Activated naive CD4-positive, alpha-beta T cell (primary cell): ENCODE measurements at places on chromosomes 7 and 10.

GRCh38 chr7:149196705-149197171 is 1.4 kb downstream of the ZNF282 start:
- DNase-seq: no peak

DNA sequence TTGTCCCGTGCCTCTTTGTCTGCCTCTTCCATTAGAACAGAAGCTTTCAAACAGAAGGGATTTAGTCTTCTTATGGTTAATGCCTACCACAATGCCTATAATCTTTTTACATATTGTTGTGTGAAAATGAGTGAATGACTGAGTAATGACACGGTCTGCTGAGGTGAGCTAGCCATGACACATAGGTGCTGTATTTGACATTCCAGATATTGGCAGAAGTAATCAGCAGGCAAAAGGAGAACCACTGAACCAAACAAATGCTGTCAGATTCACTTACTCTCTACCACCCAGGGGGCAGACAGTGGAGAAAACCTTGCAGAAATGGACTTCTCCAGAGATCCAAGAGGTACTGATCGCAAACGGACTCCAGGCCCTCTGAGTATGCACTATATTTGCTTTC is 377.2 kb upstream of the VWC2 start:
- DNase-seq: no peak

DNA sequence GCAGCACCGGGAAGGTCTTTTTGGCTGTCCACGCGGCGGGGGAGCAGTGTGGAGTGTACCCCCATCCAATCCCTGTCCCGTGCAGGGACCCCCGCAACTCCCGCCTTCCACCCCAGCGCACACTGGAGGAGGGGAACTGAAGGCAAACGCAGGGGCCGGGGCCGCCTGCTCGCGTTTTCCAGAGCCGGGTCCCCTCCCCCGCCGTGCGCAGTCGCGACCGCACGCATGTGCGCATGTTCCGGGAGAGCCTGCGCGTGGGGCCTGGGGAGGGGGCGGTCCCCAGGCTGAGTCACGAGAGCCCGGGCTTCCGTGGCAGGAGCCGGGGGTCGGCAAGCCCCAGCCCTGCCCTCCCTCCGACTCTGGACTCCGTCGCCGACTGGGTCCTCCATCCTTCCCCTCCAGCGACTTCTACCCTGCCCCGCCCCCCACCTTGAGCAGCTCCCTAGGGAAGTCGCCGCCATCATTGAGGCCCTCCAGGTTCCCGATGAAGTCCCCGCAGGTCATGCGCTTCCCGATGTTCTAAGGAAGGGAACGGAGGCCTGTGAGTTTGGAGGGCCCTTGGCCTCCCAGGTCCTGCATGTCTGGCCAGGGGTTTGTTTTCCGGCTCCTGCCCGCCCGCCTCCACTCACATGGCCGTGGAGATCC is 8.0 kb downstream of the PSD start:
- no peak for DNase-seq

- DNase-seq: no peak
These were observed 6.0 kb downstream of the TAS2R40 start for GRCh38 chr7:143227806-143228205.

- no peak for DNase-seq
These were observed 213.7 kb upstream of the MGMT start for GRCh38 chr10:129253161-129253864.

GRCh38 chr10:86340176-86340990 is 26.2 kb downstream of the GRID1 start:
- DNase-seq: no peak

- no peak for DNase-seq
These were observed 687.3 kb upstream of the CELF2 start for GRCh38 chr10:10330418-10330817.

GRCh38 chr10:109887243-109887642 is 36.1 kb downstream of the XPNPEP1 start:
- no peak for DNase-seq

GRCh38 chr7:117986645-117987269 is 113.5 kb upstream of the CTTNBP2 start:
- DNase-seq: no peak

- no peak for DNase-seq
These were observed 8.0 kb upstream of the MBL2 start for GRCh38 chr10:52780391-52781155.

- no peak for DNase-seq
These were observed 901 bp upstream of the CCNY start for GRCh38 chr10:35335133-35336083.

DNA sequence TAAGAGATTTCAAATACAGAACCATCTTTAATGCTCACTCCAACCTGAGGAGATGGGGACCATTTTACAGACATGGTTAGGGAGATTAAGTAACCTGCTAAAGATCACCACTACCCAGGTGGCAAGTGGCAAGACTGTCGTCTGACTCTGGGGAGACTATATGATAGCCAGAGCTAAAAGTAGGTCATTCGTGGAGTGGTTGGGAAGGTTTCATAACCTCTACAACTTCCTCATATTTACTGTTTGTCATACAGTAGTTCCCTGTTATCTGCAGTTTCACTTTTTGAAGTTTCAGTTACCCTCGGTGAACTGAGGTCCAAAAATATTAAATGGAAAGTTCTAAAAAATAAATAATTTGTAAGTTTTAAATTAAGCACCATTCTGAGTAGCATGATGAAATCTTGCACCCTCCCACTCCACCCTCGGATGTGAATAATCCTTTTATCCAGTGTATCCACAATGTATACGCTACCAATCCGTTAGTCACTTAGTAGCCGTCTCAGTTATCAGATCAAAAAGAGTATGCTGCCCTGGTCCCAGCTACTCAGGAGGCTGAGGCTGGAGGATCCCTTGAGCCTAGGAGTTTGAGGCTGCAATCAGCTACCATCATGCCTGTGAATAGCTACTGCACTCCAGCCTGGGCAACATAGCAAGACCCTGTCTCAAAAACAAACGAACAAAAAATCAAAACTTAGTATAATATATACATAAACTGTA is 14.9 kb upstream of the LGI1 start:
- no peak for DNase-seq

DNA sequence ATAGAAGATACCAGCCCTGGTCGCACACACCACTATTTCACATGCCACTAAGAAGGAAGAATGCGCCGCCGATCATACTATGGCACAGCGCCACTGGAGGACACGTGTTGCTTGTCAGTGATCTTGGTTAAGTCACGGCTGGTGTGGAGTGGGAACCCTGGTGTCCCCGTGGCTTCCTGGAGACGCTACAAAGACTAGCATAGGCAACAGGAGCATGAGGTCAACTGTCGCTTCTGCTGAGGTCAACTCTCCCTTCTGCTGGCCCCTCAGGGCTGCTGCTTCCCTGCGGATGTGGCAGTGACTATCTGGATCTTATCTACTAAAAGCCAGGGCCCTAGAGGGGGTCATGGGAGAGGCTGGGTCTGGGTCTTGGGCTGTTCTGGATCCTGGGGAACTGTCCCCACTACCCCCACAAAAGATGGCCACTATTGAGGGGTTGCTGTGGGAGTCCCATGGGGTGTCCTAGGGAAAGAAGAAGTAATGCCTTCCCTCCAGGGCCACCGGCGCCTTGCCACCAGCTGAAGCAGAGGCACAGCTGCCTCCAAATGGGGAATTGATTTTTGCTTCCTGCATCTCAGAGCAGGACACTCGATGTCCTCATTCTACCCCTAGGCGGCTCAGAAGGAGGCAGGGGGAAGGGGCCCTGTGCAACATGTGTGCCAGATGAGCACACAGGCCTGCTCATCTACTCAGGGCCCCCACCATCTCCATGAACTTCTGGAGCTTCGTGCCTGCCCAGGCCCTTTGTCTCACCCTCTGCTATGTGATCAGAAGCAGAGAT is 76.6 kb upstream of the PPIF start:
- no peak for DNase-seq

- DNase-seq: no peak
These were observed 171.7 kb downstream of the KLF6 start for GRCh38 chr10:3613318-3613717.

- DNase-seq: no peak
These were observed 35.8 kb downstream of the ADAM12 start for GRCh38 chr10:126352453-126352852.

GRCh38 chr10:102375250-102375649 is 20.3 kb upstream of the NFKB2 start:
- no peak for DNase-seq

GRCh38 chr10:126776168-126776567 is 105.7 kb upstream of the C10orf90 start:
- DNase-seq: no peak

- DNase-seq: no peak
These were observed 543.3 kb downstream of the CALN1 start for GRCh38 chr7:71868797-71869196.

GRCh38 chr10:552679-553078 is 136.8 kb downstream of the DIP2C start:
- DNase-seq: no peak

DNA sequence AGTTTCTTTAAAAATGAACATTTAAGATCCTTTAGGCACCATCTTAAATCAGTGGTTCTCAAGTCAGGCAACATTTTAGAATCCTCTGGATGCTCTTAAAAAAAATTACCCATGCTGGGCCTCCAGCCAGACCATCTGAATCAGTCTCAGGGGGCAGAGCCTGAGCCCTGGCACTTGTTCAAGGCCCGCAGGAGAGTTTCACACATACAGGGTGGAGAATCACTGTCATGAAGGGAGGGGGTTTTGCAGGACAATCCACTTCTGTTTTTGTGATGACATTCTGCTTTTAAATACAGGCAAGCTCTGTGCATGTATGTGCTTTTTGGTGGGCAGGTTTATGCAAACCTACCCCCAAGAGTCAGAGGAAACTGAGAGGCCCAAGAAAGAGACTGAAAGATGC is 268.6 kb downstream of the SEC23IP start:
- no peak for DNase-seq

DNA sequence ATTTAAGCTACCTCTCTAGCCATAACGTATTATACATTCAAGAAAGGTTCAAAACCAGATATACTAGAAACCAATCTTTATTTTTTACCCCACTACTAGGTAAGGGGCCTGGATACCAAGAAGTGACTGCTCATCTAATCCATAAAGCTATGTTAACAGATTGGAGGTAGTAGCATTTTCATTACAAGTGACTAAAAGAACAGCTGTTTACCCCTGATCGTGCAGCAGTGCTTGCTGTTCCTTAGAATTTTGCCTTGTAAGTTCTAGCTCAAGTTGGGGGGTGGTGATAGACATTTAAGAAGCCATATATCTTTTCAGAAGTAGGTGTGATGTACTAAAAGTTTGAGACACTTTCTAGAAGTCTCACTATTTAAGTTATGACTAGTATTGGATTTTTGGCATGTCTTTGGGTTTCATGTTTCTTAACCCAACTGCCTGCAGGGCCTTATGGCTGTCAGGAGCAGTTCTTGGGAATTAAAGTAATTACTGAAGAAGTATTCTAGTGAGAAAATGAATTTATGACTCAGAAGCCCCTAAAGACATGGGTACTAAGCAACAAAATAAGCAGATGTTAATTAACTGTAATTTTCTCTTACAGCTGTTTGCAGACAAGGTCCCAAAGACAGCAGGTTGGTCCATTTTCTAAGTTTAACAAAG is 2.3 kb downstream of the PPIA start:
- no peak for DNase-seq

DNA sequence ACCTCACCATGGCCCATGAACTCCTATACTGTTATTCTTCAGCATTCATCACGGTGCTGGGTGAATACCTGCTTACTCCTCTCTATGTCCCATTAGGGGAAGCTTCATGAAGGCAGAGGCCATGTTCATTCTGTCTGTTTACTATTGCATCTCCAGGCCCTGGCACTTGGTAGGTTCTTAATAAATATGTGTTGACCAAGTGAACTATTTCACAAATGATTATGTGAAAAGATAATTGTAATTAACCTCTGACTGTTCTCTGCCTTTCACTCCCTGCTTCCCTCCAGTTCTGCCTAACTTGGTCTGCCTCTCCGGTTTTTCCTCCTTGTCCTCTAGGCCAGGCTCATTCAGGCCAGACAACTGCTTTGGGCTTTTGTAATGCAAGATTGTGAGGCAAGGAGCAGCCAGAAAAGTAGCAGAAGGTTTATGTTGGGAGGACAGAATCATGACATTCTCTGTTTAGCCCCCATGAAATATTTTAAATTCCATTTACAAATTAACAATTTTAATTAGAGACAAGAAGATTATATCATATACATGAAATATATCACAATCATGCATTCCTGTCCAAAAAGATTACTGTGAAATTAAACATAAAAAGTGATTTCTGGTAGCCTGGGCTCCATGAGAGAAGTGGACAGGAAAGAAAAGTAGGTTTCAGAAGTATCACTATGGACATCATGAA is 42.1 kb upstream of the PLXNA4 start:
- DNase-seq: no peak

DNA sequence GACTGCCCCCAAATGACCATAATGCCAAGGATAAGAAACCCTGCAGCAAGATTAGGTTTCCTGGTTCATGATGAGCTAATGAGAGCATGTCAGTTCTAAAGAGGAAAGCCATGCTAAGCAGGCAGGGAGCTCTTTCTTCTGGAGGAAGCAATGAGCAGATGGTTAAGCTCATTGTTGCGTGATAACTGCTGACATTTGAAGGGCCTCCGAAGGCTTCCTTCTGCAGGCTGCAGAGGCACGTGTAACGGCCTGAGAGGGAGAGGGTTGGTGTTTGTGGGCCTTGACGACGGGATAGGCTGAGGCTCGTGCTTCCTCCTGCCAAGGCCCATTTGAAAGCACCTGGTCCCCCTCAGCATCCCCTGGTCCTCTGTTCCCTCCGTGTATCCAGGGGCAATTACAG is 63.5 kb upstream of the BTBD16 start:
- DNase-seq: no peak

GRCh38 chr7:68576366-68576765 is 1021.9 kb upstream of the AUTS2 start:
- no peak for DNase-seq

DNA sequence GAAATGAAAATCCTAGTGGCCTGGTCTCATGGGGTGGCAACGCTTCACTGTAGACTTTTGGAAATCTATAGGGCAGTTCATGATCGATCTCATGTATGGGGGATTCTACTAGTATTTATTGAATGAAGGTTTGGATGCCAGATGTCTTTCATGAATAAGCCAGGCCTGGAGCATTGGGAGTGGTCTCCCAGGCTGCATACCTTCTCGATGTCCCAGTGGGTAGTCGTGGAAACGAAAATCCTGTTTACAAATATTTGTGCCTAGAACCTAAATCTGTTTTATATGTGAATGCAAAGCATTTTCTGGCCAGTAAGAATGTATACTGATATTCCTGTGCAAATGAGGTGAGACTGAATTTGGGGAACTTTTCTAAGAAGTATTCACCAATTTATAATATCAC is 105.0 kb upstream of the C1QL3 start:
- DNase-seq: no peak

- DNase-seq: no peak
These were observed 40.0 kb downstream of the CNNM1 start for GRCh38 chr10:99369126-99369525.
